ENCODE measurements at places on chromosomes 16 and 17. TPM values are rescaled to one million over a fixed set of nuclear protein-coding genes. Genes with fewer than 3 reads are reported as not detected.

DNA sequence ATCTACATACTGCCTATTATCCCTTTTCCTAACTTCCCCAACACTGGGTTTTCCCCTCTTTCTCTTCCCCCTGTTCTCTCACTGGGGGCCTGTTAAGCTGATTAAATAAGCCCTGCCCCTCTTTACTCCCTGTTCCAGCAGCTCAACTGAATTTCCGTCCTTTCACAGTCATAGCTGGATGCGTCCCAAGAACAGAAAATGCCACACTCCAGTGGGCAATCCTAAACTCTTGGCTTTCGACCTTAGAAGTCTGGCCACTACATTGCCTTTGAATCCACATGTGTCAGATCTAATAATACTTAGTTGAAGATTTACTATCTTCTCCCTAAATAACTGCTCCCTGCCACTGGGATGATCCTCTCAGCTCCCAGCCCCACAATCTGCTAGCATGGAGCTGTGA lies 34.5 kb downstream of the KCNJ16 start:
- DNase-seq, result no peak

Gene LGALS9B
- total RNA-seq, result not detected

Gene KRT36
- not detected for total RNA-seq

GRCh38 chr16:55835581-55835980 lies 2.7 kb upstream of the CES1 start:
- no peak for DNase-seq

- DNase-seq, result no peak
Observed at GRCh38 chr16:57892447-57893096, 78.4 kb downstream of the CNGB1 start.

All from progenitor cell of endocrine pancreas (in vitro differentiated cells).